ENCODE measurements at places on chromosomes 1 and 21.
A peak's percentile ranks its signal among the peaks of the same experiment; 100 is the strongest.

- no peak for DNase-seq
These were observed 13.8 kb upstream of the KCNQ4 start for GRCh38 chr1:40769815-40770214.

- no peak for DNase-seq
These were observed 156.3 kb downstream of the LYPLAL1 start for GRCh38 chr1:219330001-219330400.

DNA sequence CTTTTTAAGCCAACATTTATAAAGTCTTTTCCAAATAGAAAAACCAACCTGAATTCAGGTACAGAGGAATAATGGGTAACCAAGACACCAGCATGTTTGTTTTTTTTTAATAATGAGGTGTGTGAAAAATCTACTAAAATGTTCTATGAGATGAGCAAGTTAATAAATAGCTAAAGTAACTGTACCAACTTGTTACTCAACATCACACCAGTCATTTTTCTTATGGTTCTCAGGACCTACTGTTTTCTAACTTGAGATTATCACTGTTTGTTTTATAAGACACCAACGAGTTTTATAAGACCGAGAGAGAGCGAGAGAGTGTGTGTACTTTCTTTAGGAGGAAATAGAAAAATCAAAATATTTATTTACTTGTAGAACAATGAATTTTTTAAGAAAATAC is 12.4 kb downstream of the ELK4 start:
- DNase-seq = no peak

GRCh38 chr1:54174106-54174505 is 21.3 kb upstream of the CDCP2 start:
- no peak for DNase-seq

GRCh38 chr1:96509951-96510350 is 211.6 kb upstream of the PTBP2 start:
- DNase-seq = no peak

DNA sequence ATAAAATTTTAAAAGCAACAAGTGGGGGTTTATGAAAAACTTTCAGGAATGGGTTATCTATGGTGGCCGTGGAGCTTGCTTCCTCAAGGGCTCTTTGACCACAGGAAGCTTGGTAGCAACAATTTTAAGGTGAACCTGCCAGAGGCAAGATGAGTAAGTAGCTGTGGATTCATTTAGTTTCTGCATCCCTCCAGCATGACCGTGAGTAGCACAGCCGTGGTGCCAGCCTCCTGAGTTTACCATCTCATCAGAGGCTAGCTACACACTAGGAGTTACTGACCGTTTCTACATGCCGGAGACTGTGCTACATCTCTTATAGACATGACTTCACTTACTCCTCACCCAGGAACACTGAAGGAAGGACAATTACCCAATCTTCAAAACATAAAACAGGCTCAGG is 30.1 kb upstream of the PLEKHG5 start:
- no peak for DNase-seq

GRCh38 chr1:230509281-230509977 is 83.3 kb upstream of the PGBD5 start:
- DNase-seq = no peak

DNA sequence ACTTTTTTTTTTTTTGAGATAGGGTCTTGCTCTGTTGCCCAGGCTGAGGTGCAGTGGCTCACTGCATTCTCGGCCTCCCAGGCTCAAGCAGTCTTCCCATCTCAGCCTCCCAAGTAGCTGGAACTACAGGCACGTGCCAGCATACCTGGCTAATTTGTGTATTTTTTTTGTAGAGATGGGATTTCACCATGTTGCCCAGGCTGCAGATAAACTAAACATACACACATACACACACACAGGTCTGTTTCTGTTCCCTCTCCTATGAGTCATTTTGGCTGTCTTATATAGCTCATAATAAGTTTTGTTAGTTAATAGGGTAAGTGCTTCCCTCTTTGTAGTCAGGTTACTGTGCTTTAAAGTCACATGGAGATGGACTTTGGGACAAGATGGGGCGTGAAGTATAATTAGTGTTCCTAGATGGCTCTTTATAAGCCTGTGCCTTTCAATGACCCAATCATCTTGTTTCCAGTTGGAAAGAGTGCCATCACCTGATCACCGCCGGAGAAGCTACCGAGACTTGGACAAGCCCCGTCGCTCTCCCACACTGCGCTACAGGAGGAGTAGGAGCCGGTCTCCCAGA is 9.1 kb downstream of the PRPF38A start:
- no peak for DNase-seq

DNA sequence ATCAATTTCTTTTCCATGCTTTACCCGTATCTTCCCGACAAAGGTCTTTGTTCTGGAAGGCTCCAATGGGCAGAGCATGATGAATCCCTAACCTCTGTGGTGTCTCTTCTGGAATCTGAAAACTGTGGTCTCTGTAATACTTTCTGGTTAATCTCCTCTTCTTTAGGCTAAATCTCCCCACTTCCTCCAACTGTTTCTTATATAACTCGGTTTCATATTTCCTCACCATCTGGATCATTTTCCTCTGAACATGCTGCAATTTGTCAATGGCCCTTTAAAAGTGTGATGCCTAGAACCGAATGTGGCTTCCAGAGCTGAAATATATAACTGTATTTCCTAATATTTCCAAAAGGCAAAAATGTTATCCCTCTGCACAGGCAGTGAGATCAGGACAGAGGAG is 66.1 kb downstream of the ALG14 start:
- no peak for DNase-seq

DNA sequence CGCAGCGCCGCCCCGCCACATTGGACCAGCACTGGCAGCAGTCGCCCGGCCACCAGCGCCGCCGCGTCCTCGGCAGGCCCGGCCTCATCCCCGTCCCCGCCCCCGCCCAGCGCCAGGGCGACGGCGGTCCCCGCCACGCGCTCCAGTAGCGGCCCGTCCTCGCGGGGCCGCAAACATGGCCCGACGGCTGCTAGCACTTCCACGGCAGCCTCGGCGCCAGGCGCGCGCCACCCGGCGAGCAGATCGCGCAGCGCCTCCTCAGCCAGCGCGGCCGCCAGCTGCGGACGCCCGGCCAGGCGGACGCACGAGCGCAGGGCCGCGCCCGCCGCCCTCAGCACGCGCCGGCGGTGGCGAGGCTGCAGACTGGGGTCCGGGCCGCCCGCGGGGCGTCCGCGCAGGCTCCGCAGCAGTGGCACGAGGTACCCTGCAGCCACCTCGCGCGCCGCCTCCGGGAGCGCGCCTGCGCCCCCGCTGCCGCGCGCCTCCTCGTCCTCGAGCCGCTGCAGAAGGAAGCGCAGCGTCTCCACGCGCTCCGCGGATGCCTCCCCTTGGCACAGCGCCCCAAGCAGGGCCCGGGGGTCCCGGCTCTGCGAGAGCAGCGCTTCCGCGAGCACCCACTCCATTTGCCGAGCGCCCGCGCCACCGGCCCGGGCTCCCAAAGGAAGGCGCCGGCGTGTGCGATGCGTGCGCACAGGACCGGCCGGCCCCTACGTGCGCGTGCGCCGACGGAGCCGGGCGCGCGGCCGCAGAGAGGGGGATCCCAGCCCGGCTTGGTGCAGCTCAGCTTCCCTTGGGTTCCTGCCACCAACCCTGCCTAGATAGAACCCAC is at the start of gene TARBP1:
Gene TARBP1, minus strand, starts transcription at position 699 of the 829 bp plus-strand sequence. Its CDS starts 76 bp downstream, at position 623.
- peak; percentile 87 for DNase-seq

DNA sequence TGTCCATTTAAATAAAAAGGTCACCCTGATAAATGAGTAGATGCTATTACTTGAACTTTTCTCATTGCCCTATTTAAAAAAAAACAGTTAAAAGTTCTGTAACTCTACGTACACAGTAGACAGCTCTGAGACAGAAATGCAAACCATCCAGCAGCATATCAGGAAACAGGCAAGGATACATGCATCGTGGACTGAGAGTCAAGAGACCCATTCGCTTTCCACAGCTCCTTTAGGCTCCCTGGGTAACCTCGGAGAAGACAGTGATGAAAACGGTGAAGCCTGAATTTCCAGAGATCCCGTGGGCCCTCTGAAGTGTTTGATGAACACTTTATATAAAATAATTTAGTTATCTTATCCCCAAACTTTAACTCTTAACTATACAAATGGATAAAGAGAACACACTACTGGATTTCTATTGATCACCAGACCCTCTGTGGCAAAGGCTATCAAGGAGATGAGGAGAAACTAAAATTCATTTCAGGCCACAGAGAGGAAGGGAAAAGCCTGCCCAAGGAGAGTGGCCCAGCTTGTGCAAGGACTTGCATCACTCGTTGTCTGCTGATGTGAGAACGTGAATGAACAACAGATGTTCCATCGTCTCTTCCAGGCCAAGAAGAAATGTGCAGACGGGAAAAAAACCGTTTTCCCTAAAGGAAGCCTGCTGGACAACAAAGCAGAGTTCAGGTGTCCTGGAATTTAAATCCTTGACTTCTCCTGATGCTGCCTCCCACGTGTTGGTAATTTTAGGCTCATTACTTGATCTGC is 131.0 kb downstream of the TGFBR3 start:
- DNase-seq = no peak

DNA sequence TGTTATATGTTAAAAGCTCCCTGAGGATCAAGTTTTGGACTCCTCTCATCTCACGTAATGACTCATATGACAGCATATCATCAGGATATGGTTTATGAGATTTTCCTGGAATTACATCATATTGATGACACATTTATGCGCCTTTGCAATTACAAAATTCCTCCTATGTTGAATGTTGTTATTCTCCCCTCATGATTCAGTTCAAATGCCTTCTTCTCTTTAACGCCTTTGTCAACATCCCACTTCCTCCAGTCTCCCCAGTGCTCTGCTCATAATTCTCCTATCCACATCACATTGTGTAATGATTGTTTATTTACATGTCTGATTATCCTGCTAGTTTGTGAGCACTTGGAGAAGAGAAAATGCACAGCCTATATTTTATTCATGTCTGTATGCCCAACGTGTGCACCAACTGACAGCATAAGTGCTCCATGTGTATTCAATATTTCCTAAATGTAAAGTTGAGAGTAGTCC is 80.9 kb upstream of the BACH1 start:
- DNase-seq = peak; percentile 24

DNA sequence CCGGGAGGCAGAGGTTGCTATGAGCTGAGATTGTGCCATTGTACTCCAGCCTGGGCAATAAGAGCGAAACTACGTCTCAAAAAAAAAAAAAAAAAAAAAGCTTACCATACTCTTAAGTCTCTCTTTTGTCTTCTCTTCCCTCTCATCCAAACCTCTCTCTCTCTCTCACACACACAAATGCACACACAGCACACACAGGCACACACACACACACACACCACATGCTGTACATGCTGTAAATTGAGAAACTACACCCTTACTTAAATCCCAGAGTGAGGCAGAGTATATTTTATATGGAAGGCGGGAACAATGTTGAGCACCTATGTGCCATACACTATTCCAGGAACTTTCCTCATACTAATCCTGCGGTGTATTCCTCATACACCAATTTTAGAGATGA is 6.5 kb downstream of the MCOLN3 start:
- no peak for DNase-seq

GRCh38 chr21:39714331-39714730 is 30.7 kb upstream of the IGSF5 start:
- no peak for DNase-seq

DNA sequence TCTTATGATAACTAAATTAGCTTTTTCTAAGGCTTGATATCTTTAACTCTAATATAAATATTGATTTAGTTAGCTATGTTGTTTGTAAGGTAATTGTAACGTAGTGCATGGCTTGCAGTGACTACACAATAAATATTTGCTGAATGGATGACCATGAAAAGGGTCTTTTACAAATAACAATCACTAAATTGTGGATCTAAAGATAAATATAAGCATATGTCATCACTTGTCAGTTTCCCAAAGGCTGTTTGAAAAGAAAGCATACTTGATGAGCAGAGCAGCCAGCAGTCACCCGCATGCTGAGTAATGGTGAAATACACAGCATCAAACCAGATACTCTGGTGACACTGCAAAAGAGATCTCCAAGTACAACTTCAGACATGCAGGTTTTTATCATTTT is 92.5 kb upstream of the FMN2 start:
- DNase-seq = no peak

- DNase-seq = no peak
These were observed 27.1 kb downstream of the ACTA1 start for GRCh38 chr1:229406798-229407197.

- DNase-seq = no peak
These were observed 241.1 kb upstream of the KIAA0040 start for GRCh38 chr1:175433532-175434282.

DNA sequence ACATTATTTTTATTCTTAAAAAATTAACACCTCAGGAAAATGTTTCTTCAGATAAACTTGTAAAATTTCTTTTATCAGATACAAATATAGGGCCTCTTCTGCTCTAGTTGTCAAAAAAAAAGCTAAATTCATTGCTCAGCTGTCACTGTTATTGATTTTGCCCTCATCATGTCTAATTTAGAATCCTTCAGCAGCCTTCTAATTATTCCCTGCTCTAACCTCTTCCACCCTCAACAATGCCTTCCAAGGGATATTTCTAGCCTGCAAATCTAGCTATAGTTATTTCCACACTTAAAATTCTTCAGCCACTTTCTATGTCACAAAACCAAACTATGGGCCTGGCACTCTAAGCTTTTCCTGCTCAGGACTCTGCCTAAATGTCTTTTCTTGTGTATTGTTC is 25.2 kb downstream of the PDE4B start:
- no peak for DNase-seq

GRCh38 chr1:66331658-66332547 is 202.1 kb upstream of the SGIP1 start:
- no peak for DNase-seq

GRCh38 chr21:46207006-46207919 is 21.3 kb downstream of the LSS start:
- no peak for DNase-seq

DNA sequence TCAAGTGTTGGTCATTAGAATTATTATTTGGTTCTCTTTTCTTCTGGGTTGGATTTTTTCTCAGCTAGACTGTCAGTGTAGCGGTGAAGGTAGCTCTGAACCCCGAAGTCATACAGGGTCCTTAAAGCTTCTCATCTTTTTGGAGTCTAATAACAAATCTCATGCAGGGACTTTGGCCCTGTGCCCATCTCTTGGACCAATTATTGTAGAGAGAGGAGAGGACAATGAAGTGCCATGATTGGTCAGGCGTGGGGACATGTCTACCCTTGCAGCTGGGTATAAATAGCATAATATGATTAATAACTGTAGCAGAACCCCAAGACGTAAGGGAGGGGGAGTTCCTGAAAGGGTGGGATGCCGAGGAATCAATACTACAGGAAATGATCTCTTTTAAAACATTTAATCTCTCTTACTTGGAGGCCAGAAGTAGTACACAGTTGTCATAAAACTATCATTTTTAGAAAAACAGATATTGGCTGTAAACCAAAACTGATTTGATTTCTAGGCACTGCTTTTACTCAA is 8.8 kb downstream of the MAGI3 start:
- DNase-seq = no peak

All from erythroblast (primary cell).